ENCODE measurements at places on chromosomes 3 and 15. TPM values are rescaled to one million over a fixed set of nuclear protein-coding genes. Genes with fewer than 3 reads are reported as not detected.

- no peaks in the 10 kb centered on the region for H3K27me3 ChIP-seq
- H3K4me3 ChIP-seq, result no peak overlapping the region
These were observed 42.9 kb upstream of the IREB2 start for GRCh38 chr15:78394981-78395616.

TAGLN3 gene
- 1.2 TPM for total RNA-seq

MCF2L2 gene
- total RNA-seq, result 3.5 TPM

TLR9 gene
- 2.0 TPM for total RNA-seq

- no peaks in the 10 kb centered on the region for H3K4me1 ChIP-seq
- H3K36me3 ChIP-seq, result no peaks in the 10 kb centered on the region
- no peak overlapping the region for H3K27ac ChIP-seq
- H3K27me3 ChIP-seq, result peaks cover 3% of the 10 kb centered on the region
- DNase-seq, result no peak
- H3K4me3 ChIP-seq, result no peak overlapping the region
These were observed 665.9 kb downstream of the SQOR start for GRCh38 chr15:46300716-46301115.

- H3K27ac ChIP-seq, result no peak overlapping the region
- peaks cover 37% of the 10 kb centered on the region for H3K4me1 ChIP-seq
- H3K27me3 ChIP-seq, result no peaks in the 10 kb centered on the region
- DNase-seq, result no peak
These were observed 33.9 kb upstream of the GPR160 start for GRCh38 chr3:170003881-170004356.

DNA sequence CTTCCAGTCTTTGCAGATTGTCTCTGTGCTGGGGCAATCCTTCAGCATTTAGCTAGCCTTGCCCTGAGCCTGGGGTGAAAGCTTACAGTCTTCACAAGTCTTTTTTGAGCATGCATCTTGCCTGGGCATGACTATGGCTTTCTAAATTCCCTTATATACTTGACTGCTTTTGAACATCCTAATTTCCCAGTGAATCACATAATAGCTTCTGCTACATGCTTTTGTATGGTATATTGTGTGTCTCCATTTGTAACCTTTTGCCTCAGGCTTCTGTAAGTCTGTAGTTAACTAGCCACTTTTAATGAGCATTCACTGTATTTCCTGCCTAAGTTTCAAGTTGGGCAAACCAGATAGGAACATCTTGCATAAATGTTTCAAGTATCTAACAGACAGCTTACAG is 76.8 kb downstream of the CHCHD4 start:
- H3K4me1 ChIP-seq, result no peaks in the 10 kb centered on the region
- H3K27ac ChIP-seq, result no peak overlapping the region
- H3K4me3 ChIP-seq, result no peak overlapping the region

DNA sequence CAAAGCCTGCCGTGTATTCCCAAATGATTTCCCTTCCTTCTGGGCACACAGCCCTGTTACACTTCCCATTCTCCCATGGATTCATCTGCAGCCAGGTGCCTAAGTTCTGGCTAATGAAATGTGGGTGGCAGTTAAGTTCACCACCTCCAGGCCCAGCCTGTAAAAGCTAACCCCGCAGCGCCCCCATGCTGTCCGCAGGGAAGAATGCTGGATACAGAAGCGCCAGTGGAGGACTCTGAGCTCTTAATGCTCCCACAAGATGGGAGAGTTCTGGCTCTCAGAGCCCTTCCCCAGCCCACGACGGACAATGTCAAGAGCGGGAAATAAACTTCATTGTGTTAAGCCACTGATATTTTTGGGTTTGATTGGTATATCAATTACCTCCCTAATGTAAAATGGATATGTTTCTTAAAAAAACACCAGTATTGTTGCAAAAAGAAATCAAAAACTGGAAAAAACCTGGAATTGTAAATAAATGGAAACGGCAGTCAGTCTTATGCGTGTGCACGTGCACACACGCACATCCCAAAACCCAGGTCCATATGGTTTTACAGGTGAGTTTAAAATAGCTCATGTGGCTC is 37.7 kb upstream of the FGD5 start:
- no peak overlapping the region for H3K4me3 ChIP-seq
- no peaks in the 10 kb centered on the region for H3K36me3 ChIP-seq
- peak; percentile 66 for DNase-seq
- H3K27me3 ChIP-seq, result peaks cover 2% of the 10 kb centered on the region

DNA sequence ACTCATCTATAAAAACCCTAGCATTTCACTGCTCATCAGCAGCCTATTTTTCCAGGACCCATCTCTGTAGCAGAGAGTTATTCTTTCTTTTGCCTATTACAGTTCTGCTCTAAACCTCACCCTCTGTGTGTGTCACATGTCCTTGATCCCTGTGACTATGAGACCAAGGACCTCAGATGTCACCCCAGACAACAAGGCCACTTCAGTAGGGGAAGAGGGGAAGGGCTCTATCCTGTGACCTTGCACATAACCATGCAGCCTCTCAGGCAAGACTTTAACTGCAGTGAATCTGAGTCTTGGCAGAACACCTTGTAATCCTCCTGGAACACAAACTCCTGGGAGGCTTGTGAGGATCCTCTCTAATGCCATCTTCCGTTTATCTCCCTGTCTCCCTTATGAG is 4.4 kb upstream of the ZNF589 start:
- no peaks in the 10 kb centered on the region for H3K27me3 ChIP-seq
- peaks cover 11% of the 10 kb centered on the region for H3K4me1 ChIP-seq
- DNase-seq, result no peak
- H3K36me3 ChIP-seq, result peaks cover 3% of the 10 kb centered on the region
- no peak overlapping the region for H3K4me3 ChIP-seq

DNA sequence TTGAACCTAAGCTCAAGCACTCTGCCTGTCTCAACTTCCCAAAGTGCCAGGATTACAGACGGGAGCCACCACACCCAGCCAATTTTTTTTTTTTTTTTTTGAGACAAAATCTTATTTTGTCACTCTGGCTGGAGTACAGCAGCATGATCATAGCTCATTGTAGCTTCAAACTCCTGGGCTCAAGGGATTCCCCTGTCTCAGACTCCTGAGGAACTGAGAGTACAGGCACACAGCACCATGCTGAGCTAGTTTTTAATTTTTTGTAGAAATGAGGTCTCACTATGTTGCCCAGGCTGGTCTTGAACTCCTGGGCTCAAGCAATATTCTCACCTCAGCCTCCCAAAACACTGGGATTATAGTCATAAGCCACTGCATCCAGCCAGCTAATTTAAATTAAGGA is 36.8 kb upstream of the SUCLG2 start:
- H3K27ac ChIP-seq, result no peak overlapping the region
- H3K27me3 ChIP-seq, result no peaks in the 10 kb centered on the region
- no peak overlapping the region for H3K4me3 ChIP-seq

RBMS3 gene
- total RNA-seq, result 2.8 TPM

All from activated CD8-positive, alpha-beta T cell treated with anti-CD3 and anti-CD28 coated beads for 36 hours (primary cell).